Activated CD8-positive, alpha-beta memory T cell treated with anti-CD3 and anti-CD28 coated beads for 4 hours (primary cell): ENCODE measurements at places on chromosomes 4 and X.

GRCh38 chr4:53986062-53986461, 78.3 kb downstream of the CHIC2 start:
- DNase-seq, result no peak

DNA sequence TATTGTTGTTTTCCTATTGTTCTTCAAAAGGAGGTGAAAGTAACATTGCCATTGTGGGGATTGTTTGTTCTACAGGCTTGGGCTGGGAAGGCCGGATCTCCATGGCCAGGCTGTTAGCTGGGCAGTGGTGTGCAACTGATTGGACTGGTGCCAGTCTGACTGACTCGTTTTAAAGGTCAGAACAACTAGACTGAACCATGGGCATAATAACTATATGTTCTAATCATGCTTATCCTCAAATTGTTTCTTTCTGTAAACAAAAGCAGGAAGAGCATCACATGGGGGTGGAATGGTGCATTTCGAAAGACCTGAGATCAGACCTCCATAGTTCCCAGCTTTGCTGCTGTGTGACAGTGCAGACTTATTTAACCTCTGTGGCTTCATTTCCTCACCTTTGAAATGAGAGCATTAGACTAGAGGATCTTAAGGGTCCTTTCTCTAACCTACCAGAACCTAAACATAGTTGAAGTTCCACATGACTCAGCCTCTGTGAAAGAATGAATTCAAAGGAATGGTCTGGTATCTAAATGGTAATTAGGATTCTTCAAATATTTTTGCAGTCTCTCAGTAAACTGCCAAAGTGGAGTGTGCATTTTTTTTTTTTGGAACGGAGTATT, 66.7 kb upstream of the PGRMC2 start:
- no peak for DNase-seq

GRCh38 chrX:115968436-115969252, 201.9 kb upstream of the AGTR2 start:
- no peak for DNase-seq

DNA sequence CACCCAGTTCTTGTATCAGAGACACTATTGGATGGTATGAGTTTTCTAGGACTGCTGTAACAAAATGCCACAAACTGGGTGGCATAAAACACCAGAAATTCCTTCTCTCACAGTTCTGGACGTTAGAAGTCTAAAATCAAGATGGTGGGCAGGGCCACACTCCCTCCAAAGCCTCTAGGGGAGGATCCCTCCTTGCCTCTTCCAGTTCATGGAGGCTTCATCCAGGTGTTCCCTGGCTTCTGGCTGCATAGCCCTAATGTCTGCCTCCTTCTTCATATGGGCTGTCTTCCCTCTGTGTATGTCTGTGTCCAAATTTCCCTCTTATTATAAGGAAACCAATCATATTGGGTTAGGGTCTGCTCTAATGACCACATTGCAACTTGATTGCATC, 38.4 kb upstream of the RASL11B start:
- DNase-seq, result no peak

DNA sequence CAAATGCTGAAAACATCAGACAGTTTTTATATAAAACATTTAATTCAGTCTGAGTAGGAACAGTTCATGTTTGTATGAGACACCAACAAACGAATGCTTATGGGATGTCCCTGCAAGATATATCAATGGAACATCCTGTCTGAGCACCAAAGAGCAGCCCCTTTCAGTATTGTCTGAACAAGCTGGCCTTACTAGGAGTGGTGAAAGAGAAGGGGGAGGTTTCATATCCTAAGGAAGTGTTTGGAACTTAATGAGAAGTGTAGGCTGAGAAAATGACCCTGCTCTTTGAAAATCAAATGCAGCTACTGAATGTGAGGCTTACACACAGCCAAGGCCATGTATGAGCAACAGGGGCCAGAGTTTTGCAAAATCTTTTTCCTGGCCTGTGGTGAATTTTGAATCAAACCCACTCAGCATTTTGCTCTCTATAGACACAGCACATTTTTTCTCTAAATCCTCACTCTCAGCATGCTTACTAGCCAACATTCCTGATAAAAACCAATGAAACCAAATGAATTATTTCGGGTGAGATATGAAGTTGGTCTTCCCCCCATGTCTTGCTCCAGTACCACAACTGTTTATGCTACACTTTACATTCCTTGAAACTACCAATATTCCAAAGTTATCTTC, 119.4 kb downstream of the LUZP4 start:
- no peak for DNase-seq

DNA sequence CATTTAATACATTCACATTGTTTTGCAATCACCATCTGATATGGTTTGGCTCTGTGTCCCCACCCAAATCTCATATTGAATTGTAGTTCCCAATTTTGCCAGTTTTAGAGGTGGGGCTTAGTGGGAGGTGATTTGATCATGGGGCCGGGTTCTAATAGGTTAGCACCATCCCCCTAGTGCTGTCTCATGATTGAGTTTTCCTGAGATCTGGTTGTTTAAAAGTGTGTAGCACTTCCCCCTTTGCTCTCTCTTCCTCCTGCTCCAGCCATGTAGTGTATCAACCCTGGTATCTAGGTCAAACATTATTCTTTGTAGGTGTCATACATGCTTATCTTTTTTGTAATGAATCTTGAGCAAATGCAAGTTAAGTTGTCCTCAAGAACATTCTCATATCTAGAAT, 83.3 kb upstream of the KIT start:
- DNase-seq, result no peak

DNA sequence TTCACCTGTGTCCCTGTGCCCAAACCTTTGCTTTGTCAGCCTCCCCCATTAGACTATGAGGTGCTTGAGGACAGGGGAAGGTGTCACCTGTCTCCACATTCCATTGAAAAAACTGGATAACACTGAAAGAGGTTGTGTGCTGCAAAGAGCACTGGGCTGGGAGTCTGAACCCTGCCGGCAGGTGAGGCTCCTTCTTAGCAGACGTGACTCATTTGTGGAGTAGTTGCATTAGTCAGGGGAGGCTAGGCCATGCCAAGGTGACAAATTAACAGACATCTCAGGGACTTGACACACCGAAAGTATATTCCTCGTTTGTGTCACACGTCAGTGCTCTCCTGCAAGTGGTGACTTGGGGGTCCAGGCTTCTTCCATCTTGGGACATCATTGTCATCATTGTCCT, 95.9 kb upstream of the STX18 start:
- no peak for DNase-seq

- DNase-seq, result no peak
These were observed 5.1 kb downstream of the PSAPL1 start for GRCh38 chr4:7429601-7430078.

DNA sequence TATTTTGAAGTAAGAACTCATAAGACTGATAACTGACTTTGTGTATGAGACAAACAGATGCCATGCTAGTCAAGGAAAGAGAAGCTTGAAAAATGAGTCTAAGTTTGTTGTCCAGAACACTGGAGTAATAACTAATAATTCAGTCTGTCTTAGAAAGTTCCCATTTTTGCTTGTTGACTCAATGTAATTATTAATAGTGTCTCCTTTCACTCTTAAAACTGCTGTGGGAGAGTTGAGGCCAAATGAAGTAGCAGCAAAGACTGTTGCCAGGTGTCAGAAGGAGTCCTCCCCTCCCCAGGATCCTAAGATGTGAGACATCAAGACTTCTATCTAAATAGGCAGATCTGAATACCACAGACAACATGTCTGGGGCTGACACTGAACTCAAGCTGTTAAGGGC, 20.8 kb upstream of the FAM13A start:
- DNase-seq, result no peak

GRCh38 chrX:19372170-19372546, 28.4 kb downstream of the PDHA1 start:
- peak; percentile 10 for DNase-seq

DNA sequence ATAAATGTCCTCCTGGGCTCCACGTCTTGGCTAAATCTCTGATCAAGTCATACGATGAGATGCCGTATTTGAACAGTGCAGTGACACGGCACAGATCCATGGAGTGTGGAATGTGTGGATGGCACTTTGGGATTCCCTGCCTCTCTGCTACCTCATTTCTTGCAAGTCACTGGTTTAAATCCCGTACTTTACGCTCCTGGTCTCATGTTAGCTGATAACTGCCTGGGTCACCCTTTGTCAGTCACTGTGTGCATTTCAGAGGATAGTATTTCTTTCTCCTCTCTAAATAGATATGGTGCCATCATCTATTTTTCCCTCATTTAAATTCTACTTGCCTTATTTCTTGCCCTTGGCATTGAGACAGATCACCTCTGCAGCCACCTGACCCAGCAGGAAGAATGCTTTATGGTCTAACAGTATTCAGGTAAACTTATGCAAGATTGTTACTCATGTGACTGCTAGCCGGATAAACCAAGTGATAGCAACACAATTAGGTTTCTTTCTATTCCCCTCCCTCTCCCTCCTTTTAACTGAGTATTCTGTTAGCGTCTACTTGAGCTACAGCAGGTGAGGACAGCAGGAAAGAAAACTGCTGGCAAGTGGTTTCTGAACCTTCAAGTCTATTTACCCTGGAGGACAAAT, 2.8 kb downstream of the EGF start:
- no peak for DNase-seq
